ENCODE measurements at places on chromosomes 2 and 18.
A peak's percentile ranks its signal among the peaks of the same experiment; 100 is the strongest.

GRCh38 chr18:14962626-14963025 lies 214.7 kb downstream of the ANKRD30B start:
- no peak for DNase-seq

GRCh38 chr18:57930476-57930875 lies 113.5 kb upstream of the NEDD4L start:
- no peak for DNase-seq

DNA sequence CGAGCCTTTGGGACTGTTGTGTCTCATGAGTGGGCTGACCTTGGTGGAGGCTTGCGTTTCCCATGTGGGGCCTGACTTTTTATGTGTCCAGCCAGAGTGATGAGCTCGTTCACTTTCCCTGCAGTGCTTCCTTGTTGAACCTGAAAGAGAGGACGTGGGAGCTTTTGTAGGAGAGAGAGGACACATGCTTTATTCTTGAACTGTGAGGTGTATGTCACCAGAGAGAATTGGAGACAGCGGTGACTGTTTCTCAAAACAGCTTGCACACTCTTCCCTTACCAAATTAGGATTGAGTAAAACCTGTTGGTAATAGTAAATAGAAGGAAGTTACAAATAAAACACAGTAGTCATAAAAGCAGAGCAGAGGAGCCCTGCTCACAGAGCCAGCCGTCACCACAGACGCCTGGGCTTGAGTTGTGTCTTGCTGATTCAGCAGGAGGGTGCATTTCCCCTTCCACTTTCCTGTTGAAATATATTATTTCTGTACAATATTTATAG lies 60.7 kb downstream of the INPP4A start:
- DNase-seq: peak; percentile 62

DNA sequence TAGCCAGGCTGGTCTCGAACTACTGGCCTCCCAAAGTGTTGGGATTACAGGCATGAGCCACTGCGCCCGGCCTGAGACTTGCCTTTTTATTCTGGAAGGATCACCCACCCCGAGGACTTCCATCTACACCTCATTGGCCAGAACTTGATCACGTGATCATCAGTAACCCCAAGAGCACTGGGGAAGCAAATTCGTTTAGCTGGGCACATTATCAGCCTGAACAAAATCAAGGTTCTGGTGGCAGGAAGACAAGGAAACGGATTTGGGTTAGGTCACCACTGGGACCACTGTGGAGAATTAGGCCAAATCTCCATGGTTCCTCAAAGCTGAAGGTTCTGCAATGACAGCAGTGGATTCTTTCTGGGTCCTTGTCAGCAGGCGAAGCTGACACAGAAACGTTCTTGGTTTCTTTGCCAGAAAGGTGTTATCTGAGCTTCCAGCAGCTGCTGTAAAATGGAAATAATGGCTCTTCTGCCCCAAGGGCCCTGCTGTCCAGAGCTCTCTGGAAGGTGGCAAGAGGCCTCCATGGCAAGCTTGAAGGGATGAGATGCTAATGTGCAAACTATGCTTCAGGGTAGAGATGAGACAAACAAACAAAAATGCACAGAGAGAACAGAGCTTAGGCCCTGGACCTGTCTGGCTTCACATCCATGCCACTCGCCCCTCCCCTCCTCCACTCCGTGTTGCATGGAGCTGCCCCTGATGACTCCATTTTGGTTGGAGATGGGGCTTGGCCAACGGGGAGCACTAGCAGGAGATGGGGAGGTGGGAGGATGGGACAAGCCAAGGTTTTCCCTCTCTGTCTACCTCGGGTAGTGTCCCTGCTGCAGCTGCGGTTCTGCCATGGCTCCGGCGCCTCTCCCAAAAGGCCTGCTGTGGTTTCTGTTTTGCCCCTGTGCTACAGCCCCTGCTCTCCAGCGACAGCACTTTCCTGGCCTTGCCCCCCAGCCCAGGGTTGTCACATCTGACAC lies 28.4 kb downstream of the TMEM177 start:
- no peak for DNase-seq

DNA sequence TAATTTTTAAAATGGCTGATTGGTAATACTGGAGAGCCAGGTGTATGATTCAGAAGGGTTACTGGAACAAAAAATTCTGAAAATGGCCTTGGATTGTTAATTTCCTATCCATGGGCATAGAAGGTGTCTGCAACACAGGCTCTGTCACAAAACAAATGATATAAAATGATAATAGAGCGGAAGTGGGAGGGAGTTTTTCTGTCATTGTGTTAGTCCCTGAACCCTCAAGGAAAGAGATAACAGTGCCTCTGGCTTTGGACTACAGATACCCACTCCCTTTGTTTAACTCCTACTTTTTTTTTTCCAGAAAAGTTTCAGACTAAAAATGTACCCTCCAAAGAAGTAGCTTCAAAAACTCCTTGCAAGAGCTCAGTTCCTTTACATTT lies 28.0 kb upstream of the YES1 start:
- no peak for DNase-seq

DNA sequence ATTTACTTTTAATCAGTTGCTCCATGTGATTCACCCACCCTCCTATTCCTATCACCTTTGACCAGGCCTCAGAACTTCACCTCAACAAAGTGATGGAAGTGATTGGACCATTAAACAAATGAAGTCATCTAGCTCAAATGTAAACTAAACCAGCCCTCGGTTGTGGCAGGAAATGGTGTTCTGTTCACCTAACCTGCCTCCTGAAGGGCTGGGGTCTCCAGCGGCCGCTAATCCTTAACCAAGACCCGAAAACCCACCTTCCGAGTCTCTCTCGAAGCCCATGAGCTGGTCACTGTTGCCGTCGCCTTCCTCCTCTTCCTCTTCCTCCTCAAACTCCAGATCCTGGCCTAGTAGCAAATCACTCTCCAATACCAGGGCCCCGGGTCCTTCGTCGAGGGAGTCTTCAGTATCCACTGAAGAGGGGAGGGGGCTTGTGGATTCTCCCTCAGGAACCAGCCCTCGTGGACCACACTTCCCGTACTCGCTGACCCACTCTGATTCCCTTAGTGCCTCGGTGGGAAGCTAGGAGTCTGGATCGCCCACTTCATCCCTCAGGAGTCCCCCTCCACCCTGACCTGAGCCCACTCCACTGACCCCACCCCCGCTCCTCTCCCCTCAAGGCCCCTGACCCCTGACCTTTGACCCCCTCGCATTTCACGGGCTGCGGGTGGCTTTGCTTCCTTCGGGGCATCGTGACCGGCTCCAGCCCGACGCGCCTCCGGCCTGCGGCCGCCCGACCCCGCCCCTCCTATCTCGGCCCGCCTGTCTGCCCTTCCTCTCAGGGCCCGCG lies 503 bp downstream of the ZNF513 start:
- peak; percentile 64 for DNase-seq

DNA sequence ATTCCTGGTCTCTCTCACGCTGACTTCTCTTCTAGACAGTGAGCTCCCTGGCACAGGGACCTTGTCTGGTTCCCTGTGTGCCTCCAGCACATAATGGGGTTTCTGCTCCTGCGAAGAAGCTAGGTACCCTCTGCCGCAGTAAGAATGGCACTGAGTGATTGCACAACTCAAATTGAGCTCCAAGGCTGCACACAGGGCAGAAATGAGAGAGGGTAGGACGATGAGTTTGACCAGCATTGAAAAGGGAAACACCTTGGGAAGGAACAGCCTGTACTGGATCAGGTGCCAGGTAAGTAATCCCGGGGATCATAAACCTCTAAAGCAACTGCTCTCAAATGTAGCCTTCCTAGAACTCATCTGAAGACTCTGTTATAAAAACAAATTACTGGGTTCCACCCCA lies 21.0 kb upstream of the MSGN1 start:
- DNase-seq: no peak

DNA sequence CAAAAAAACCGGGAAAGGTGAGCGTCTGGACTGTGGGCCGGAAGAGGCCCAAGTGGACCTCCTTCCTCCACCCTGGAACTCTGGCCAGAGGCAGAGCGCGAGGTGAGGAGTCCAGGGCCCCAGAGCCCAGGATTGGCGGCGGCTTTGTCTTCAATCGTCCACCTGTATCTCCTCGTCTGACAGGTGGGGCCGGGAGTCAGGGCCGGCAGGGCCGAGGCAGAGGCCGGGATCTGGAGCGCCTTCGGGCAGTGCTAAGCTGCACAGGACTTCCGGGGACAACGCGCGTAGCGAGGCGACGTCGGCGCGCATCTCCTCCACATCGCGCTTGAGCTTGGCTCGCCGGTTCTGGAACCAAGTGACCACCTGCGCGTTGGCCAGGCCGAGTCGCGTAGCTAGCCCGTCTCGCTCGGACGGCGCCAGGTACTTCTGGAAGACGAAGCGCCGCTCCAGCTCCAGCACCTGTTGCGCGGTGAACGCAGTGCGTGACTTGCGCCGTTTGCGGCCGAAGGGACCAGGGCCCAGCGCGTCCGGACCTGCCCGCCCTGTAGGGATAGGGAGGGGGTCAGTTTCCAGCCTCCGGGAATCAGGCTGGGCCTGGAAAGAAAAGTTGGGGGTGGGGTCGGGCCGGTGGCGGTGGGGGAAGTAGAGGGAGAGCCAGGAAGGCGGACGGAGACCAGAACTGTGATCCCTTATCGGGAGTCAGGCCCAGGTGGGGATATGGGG lies 1.5 kb downstream of the LBX2 start:
- DNase-seq: peak; percentile 38

- no peak for DNase-seq
These were observed 25.7 kb upstream of the NCK2 start for GRCh38 chr2:105718846-105719481.
